Stimulated activated CD8-positive, alpha-beta memory T cell treated with anti-CD3 and anti-CD28 coated beads, Interleukin-15, amount 100 ng/mL, for 1 hour (primary cell): ENCODE measurements at places on chromosomes 1 and 21.
A peak's percentile ranks its signal among the peaks of the same experiment; 100 is the strongest.

DNA sequence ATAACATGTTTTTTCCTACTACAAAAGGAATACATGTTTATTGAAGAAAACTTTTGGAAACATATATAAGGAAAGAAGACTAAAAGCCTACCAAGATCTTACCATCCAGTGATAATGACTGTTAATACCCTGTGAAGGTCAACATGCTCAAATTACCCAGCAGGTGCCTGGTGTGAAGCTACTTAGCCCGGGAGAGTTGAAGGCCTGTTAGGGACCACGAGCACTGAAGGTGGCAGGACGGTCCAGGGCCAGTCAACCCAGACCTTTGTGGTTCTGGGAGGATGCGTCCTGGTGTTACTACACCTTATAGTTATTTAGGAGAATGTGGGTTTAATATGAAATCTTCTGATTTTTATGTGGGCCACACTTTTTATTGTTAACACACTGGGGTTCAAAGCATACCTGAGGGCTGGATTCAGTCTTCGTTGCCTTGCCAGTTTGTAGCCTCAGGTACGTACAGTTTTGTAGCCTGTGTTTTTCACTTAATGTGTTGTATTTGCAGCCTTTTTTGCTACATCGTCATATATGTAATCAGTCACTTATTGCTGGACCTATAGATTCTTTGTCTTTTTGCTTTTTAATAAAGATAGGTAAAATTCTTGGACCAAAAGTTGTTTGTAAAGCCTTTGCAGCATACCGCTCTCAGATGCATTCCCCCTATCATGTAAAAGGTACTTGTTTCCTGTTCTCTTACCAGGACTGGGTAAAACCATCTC, 9.8 kb downstream of the ITSN1 start:
- no peak for DNase-seq

DNA sequence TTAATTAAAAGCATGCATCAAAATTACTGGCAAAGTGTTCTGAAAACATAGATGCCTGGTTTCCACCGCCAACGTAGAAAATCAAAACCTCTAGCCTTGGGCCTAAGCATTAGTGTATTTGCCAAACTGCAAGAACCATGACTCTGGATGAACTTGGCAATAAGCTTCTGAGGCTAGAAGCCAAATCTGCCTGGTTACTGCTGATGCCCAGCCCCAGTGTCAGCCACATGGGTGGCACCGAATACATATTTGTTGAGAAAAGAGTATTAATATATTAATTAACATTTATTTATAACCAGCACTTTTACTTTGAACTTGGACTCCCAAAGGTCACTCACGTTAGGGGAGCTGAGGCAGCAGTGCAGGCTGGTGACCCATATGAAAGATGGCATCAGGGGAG, 140.6 kb upstream of the HMGB4 start:
- DNase-seq, result no peak

- no peak for DNase-seq
These were observed 2.6 kb upstream of the CC2D1B start for GRCh38 chr1:52368383-52369172.

DNA sequence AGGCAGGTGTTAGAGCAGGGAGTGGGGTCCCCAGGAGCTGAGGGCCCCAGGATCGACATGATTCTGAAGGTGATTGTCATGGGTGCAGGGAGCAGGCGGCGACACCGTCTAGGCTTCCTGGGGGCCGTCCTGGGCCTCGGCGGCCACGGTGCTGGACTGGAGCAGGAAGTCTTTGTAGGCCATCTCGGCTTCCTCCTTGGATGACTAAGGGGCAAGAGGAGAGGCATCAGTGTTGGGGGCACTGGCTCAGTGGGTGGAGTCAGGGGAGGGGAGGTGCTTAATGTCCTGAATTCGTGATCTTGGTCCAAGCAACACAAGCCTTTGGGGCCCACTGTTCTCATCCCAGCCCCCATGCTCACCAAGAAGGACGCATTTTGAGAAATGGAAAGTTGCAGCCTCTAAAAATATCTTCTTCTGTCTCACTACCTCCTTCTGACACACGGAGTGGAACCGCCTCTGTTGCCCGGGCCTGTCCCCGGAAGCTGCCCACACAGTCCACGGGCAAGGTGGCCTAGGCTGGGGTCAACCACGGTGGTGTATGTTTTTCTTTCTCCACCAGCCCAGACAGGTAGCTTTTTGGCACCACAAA, 8.6 kb upstream of the FCMR start:
- DNase-seq, result no peak

- no peak for DNase-seq
These were observed 11.3 kb downstream of the SLC19A2 start for GRCh38 chr1:169474302-169474995.

DNA sequence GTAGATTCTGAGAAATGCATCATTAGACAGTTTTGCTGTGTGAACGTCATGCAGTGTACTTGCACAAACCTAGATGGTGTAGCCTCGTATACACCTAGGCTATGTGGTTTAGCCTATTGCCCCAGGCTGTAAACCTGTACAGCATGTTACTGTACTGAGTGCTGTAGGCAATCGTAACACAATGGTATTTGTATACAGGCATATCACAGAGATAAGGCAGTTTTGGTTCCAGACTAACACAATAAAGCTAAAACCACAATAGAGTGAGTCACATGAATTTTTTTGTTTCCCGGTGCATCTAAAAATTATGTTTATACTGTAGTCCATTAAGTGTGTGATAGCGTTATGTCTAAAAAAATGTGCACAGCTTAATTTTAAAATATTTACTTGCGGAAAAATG, 6.9 kb downstream of the IL10RB start:
- no peak for DNase-seq

- no peak for DNase-seq
These were observed 21.9 kb upstream of the GPR157 start for GRCh38 chr1:9150582-9151327.

DNA sequence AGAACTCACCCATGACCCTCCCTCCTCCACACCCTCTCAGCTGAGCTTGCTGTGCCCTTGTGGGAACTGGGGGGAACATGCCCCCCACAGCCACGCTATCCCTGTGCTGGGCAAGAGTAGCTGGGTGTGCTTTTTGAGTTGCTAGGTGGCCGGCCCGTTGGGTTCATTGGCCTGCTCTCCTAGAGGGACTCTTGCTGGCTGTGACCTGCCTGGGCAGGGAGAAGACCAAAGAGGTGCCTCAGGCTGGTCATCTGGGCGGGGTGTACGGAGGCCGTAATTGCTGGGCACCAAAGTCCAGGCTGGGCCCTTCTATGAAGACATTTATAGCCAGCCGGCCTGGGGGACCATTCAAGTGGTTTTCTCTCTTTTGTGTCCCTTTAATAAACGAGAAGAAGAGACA, 138.3 kb upstream of the ZBTB40 start:
- DNase-seq, result no peak

DNA sequence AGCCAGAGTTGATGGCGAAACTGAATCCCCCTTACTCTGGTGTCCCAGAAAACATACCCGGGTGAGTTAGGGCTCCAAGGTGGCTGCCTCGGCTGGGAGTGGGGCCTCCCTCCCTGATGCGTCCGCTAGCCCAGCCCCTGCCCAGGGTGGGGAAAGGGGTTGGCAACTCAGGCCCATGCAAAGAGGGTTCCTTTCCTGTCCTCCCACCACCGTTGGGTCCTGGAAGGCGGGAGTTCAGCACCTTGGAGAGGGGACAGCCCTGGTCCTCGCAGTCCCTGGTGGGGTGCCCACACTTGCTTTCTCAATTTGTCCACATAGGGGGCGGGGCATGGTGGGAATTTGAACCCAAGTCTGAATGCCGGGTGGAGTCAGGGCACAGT, 6.1 kb downstream of the SRM start:
- DNase-seq, result no peak

GRCh38 chr1:244214009-244214967, 163.2 kb downstream of the ZBTB18 start:
- no peak for DNase-seq

DNA sequence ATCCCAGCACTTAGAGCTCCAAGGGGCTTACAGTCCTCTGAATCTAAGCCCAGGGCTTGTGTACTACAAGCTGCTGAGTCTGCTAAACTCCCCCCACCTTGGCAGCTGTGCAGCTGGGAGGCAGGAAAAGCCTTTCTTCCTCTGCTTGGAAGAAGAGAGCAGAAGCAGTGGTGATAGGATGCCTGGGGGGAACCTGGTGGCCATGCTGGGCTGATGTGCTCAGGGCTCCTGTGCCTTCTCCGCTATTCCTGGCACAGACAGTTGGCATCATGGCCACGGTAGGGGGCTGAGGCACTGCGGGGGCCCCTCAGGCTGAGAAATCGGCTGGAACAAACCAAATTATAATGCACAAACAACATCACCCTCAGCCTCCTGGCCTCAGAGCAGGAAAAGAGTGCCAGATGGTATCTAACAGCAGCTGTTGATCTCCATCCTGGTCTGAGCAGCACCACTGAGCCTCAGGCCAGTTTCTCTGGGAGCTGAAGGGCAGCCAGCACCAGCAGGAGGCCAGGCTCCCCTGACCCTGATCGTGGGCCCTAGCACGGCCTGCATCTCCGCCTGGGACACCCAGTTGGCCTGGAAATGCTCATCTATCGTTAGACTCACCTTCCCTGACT, 35.8 kb downstream of the ECE1 start:
- no peak for DNase-seq

DNA sequence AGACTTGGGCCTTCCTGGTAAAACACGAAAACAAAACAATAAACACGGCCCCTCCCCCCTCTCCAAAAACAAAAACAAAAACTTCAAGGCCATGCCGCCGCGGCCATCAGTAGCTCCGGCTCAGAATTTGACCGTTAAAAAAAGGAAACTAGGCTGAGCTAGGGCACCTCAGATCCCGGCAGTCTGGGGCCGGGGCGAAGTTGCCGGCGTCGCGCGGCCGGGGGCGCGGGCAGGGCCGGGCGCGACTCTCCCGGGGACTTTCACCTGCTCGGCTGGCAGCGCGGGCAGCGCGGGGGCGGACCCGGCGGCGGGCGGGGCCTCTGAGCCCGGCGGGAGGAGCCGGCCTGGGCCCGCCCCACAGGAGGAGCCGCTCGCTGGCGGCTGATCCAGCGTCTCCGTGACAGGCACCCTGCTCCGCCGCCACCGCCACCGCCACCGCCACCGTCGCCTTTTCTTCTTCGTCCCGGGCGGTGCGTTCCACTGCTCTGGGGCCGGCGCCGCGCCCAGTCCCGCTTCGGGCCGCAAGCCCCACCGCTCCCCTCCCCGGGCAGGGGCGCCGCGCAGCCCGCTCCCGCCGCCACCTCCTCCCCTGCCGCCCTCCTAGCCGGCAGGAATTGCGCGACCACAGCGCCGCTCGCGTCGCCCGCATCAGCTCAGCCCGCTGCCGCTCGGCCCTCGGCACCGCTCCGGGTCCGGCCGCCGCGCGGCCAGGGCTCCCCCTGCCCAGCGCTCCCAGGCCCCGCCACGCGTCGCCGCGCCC, at the start of gene NOS1AP:
Gene NOS1AP (plus strand): TSS at position 358 of the 760 bp plus-strand sequence. CDS start 487 bp downstream, outside the sequence.
- peak; percentile 54 for DNase-seq

- no peak for DNase-seq
These were observed 29.9 kb upstream of the CTBS start for GRCh38 chr1:84603941-84604830.

GRCh38 chr1:62436039-62436465, 797 bp upstream of the USP1 start:
- DNase-seq, result no peak

- no peak for DNase-seq
These were observed 12.4 kb upstream of the EDARADD start for GRCh38 chr1:236381565-236382158.

DNA sequence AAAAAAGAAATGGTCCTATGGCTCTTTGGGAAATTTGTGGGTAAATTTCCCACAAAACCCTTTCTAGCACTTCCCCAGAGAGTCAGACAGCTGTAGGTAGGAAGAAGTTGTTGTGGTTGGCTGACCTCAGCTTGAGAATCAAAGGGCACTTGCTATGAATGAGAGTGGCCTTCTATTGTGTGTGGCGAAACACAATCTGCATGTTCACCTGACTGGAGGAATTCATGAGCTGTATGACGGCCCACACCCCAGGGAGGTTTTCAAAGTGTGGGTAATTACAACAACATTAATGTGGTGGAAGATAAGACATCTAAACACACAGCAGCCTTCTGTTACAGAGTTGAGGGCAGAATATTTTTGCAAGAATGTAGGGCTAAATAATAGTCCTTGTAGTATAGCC, 38.8 kb downstream of the NGF start:
- no peak for DNase-seq

GRCh38 chr1:164466001-164466421, 93.0 kb upstream of the PBX1 start:
- no peak for DNase-seq

DNA sequence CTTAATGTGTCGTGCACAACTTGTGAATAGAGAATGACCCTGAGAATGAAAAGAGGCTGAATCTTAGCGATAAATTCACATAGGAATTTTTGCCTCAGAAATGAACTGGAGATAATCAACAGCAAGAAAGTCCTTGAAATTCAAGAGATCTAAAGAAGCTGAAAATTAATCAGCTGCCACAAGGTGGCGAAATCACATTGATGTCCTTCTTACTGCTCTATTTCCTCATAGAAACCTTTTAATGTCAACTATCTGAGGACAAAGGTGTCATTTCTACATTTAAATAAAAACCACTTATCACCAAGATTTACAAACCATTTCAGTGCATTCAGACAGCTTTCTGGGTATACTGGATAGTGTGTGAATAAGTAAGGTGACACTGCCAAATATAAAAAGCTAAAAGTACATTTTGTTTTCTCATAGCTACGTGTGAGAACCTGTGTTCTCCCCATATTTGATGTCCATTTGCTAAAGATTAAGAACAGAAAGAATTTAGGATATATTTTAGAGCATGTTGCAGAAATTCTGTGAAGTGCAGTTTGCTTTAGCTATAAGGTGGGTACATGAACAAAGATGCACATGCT, 485.3 kb upstream of the PTBP2 start:
- no peak for DNase-seq

GRCh38 chr1:223860051-223860622, 14.4 kb upstream of the TP53BP2 start:
- DNase-seq, result no peak

DNA sequence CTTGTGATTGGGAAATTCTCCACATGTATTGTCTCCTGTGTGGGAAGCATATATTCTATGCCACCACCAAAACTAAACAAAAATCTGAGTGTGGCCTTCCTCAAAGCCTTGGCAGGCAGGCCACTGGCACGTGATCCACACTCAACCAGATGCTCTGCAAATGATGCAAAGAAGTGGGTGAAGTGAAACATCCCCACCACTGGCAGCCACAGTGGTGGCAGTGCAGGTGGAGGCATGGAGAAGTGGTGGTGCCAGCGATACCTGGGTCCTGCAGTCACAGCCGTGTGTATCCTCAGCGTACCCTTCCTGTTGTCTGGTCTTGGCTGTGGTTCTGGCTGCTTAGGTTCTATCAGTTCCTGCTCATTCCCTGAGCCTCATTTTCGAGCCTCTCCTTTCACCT, 65.2 kb downstream of the PLPPR5 start:
- DNase-seq, result no peak

DNA sequence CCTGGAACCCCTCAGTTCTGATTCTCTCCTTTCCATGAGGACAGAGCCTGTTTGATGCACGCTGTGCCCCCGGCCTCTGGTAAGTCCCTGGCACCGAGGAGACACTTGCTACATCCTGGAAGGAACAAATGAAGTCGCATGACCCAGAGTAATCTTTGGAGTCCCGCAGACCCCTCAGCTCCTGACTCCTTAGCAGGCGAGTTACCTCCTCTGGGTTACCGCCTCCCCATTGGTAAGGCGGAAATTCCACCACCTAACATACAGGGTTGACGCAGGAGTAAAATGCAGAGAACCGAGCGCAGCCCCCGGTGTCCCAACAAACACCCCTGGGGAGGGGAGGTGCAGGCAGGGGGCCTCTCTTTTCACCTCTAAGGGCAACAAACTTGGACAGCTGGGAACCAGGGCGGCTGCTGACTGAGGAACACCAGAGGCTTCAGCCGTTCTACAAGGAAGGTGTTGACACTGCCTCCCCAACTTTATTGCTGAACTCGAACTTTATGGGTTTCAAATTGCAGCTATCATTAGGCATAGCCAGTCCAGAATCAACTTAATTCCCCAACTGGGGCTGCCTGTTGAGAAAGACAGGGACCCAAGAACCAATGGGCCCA, 115.3 kb upstream of the IFFO2 start:
- DNase-seq, result no peak
